ENCODE measurements at places on chromosomes 7 and 10.

- DNase-seq: no peak
Observed at GRCh38 chr7:94656925-94657731, 1.2 kb upstream of the SGCE start.

GRCh38 chr7:51070151-51070550, 246.5 kb downstream of the COBL start:
- no peak for DNase-seq

GRCh38 chr7:108004220-108005142, 1.5 kb upstream of the LAMB1 start:
- DNase-seq: no peak

GRCh38 chr10:16717622-16718395, 99.4 kb downstream of the RSU1 start:
- no peak for DNase-seq

- DNase-seq: no peak
Observed at GRCh38 chr7:39367943-39368342, 198.3 kb upstream of the YAE1 start.

DNA sequence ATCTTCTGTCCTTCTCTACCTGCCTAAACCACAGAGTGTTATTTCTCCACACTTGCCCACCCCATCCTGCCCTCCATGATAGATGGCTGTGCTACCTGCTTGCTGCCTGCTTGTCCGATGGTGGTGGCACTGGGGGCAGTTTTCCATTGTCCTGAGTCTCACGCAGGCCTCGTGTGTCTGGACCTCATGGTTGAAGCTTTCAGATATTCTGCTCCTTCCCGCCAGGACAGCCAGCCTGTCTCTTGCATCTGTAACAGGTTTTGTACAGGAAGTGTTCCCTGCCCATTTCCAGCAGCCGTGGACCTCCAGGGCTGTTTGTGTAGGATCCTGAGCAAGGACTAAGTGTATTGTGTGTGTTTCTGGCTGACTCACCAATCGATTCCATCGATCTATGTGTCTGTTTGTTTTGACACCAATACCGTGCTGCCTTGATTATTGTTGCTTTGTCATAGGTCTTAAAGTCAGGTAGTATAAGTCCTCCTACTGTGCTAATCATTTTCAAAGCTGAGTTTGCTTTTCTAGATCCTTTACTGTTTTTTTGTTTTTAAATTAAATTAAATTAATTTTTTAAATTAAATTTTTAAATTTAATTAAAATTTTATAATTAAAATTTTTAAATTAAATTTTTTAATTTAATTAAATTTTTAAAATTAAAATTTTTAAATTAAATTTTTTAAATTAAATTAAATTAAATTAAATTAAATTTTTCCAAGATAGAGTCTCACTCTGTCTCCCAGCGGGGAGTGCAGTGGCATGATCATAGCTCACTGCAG, 8.5 kb downstream of the IL15RA start:
- no peak for DNase-seq

- DNase-seq: no peak
Observed at GRCh38 chr10:114933588-114933987, 4.4 kb upstream of the TRUB1 start.
